Skin of body (tissue), 3 donors: ENCODE measurements at places on chromosomes 6 and 20. TPM values are rescaled to one million over a fixed set of nuclear protein-coding genes. Genes with fewer than 3 reads are reported as not detected.

The GRM1 gene
- 0.10 TPM for total RNA-seq

The DNMT3B gene
- total RNA-seq: 2.5 TPM

DNA sequence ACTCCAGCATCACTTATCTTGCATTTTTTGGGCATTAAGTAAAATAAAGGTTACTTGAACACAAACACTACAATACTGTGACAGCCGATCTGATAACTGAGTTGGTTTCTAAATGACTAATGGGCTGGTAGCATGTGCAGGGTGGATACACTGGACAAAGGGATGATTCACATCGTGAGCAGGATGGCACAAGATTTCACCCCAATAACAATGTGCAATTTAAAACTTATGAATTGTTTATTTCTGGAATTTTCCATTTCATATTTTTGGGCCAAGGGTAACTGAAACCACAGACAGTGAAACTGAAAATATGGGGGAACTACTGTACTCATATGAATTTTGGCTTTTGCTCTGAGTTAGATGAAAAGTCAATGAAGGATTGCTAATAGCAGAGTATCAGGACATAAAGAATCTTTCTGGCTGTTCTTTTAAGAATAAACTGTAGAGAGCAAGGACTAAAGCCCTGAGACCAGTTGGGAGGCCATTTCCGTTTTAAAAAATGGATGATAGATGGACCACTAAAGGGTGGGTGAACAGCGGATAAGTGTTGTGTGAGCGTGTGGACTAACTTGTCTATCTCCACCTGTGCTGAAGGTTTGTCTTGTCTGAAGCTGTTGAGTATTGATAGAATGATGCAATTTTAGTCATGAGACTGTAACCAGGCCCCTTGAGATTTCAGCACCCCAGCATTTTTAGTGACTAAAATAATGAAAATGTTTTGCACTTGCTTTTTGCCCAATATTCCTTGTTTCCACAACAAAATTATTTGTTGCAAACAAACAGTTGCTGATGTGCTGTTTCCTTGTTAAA is 8.2 kb downstream of the SPINT3 start:
- DNase-seq: no peak

GRCh38 chr6:82957171-82957867 is 108.3 kb downstream of the UBE3D start:
- DNase-seq: no peak

- DNase-seq: no peak
These were observed 445.0 kb upstream of the CHD6 start for GRCh38 chr20:42063141-42063540.

DNA sequence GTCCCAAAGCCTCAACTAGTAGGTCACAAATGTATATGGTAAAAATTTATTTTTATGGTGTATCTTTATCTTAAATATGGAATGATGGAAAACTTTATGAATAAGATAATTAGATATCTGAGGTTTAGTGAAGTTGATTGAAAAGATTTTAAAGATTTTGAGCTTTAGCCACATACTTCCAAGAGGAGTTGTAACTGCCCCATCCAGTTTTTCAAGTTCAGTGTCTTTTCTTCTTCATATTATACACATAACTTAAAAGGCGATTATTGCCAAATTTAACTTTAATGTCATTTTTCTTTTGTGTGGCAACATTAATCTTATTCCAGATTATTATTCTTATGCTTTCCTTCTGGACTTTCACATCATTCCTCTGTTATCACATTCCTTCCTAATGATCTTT is 266.4 kb downstream of the TINAG start:
- no peak for DNase-seq

DNA sequence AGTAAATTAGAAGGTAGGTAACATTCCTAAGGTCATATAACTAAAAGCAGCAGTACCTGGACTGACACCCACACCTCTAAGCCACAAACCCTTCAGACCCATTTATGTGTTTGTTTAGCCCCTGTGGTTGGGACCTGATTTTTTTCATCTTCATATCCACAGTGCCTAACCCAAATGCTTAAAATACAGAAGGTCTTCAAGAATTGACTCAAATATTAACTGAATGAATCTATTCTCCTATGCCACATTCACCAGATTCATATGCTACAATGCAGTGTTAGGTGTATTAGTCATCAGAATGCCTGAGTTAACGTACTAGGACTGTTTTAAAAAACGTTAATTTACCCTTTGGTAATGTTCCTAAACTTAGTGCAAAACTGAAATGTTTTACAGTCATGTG is 124.8 kb downstream of the AHI1 start:
- DNase-seq: no peak
